ENCODE measurements at places on chromosomes 11 and 22. TPM values are rescaled to one million over a fixed set of nuclear protein-coding genes. Genes with fewer than 3 reads are reported as not detected.

Gene LRRC10B
- not detected for total RNA-seq

GRCh38 chr11:65292890-65293289 lies 21.8 kb upstream of the CDC42EP2 start:
- peaks cover 3% of the 10 kb centered on the region for H3K4me1 ChIP-seq
- no peak for DNase-seq
- no peak overlapping the region for H3K4me3 ChIP-seq

Gene LRRC55
- not detected for total RNA-seq

Gene OR8G5
- total RNA-seq = not detected

- peaks cover 17% of the 10 kb centered on the region for H3K36me3 ChIP-seq
- H3K4me1 ChIP-seq = peaks cover 5% of the 10 kb centered on the region
Observed at GRCh38 chr11:77361184-77361583, 59.7 kb upstream of the GDPD4 start.

- H3K4me3 ChIP-seq = no peak overlapping the region
- no peak overlapping the region for H3K27ac ChIP-seq
- H3K4me1 ChIP-seq = peaks cover 14% of the 10 kb centered on the region
Observed at GRCh38 chr11:64654958-64655541, 64.0 kb downstream of the SLC22A12 start.

DNA sequence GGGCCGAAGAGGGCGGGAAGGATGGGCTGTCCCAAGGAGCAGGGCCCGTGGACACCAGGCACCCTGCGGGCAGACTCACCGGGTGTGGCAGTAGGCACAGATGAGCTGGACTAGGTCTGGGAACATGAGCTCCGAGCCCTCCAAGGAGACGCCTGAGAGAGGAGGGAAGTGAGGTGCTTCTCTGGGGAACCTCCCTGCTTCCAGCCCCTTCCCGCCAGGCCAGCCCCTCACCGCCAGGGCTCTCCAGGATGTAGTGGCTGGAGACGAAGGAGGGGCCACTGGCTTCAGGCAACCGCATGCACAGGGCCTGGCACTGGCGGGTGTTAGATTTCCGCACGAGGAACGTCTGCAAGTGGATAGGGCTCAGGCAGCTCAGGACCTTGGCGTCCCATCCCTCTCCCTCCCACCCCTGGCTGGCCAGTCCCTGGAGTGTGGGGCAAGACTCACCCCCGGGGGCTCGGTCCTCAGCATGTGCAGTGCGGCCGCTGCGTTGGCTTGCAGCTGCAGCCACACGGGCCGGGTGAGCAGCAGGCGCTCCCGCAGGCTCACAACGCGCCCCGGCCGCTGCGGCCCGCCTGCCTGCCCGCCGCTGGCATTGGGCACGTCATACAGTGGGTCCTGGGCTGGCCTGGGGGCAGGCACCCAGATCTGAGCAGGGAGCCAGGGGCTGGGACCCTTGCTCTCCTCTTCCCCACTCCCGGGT lies 552 bp downstream of the RIN1 start:
- peaks cover 11% of the 10 kb centered on the region for H3K4me1 ChIP-seq
- peak overlapping the region; percentile 91 for H3K4me3 ChIP-seq
- H3K36me3 ChIP-seq = peaks cover 2% of the 10 kb centered on the region
- no peak for DNase-seq
- no peaks in the 10 kb centered on the region for H3K27me3 ChIP-seq

DNA sequence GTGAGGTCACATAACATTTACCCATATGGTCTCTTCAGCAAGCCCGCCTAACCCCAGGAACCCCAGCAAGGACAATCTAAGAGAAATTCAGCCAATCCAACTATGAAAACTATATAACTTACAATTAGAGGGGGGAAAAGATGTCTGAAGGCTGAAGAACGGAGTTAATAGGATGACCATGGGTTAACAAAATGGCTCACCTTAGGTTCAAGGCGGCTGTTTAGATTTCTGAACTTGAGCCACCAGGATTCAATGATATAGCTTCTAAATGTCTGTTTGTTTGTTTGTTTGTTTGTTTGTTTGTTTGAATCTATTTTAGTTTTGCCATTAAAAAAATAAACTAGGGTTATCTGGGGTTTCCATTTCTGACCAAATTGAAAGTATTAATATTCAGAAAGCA lies 109.8 kb upstream of the ZC3H12C start:
- no peak overlapping the region for H3K27ac ChIP-seq
- H3K4me3 ChIP-seq = no peak overlapping the region
- no peaks in the 10 kb centered on the region for H3K36me3 ChIP-seq

DNA sequence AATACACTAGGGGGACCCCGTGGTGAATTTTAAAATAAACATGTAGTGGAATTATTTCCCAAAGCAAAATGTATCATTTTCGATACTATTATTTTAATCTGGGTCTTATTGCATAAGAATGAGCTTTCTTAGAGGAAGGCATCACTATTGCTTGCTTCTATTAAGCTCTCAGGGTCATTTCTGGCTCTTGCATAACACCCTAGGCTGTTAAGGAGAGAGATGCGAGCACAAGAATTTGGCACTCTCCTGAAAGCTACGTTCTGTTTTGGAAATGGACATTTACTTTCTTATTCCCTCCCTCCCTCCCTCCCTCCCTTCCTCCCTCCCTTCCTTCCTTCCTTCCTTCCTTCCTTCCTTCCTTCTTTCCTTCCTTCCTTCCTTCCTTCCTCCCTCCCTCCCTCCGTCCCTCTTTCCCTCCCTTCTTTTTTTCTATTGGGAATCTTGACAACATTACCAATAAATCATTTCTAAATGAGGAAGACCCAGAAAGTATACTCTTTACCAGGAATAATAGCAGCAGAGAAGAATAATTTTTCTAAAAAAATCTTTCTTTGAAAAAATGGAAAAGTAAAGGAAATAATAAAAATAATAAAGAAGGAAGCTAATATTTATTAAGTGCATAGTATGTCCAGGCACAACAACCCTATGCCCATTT lies 83.6 kb upstream of the BDNF start:
- no peak overlapping the region for H3K4me3 ChIP-seq
- no peak overlapping the region for H3K27ac ChIP-seq
- no peak for DNase-seq
- no peaks in the 10 kb centered on the region for H3K4me1 ChIP-seq

Gene ELMOD1
- total RNA-seq = not detected

- H3K36me3 ChIP-seq = no peaks in the 10 kb centered on the region
- H3K27me3 ChIP-seq = peaks cover 48% of the 10 kb centered on the region
- H3K27ac ChIP-seq = no peak overlapping the region
- H3K4me1 ChIP-seq = no peaks in the 10 kb centered on the region
- no peak for DNase-seq
Observed at GRCh38 chr11:10350334-10350733, 45.5 kb downstream of the ADM start.

Gene OR8D4
- total RNA-seq = not detected

- H3K27ac ChIP-seq = peak overlapping the region; percentile 81
- peaks cover 3% of the 10 kb centered on the region for H3K36me3 ChIP-seq
- H3K27me3 ChIP-seq = no peaks in the 10 kb centered on the region
- peak overlapping the region; percentile 53 for H3K4me3 ChIP-seq
- DNase-seq = no peak
Observed at GRCh38 chr11:86249307-86250098, 5.0 kb downstream of the EED start.

DNA sequence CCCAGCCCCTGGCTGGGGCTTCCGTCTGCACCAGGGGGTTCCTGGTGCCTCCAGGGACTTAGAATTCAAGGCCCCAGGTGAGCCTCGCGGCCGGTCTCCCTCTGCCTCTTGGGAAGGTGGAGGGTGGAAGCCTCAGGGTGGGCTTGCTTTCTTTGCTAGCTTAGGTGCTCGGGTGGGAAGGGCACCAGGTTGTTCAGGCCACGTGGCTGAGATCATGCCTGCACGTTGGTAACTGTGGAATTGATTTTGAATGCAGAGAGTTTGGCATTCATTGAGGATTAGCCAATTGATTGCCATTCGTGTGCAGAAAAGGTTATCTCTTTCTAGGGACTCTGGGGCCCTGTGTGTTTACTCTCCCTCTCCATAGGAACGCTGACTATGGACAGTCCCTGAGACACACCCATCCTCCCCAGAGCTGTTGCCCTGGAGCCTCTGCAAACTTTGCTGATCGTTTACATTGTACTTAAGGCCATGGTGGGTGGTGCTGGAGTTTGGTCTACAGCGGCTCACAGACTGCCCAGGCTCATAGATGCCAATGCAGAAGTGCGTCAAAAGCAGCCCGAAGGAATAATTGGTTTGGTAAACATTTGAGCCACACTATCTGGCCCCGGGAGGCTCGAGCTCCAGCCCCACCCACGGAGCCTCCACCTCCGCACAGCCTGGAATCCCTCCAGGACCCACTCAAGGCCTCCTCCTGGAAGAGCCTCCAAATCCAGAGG lies 1457.7 kb downstream of the BRD1 start:
- DNase-seq = no peak
- H3K4me3 ChIP-seq = no peak overlapping the region
- no peak overlapping the region for H3K27ac ChIP-seq

Gene MDK
- 2.6 TPM for total RNA-seq

- no peaks in the 10 kb centered on the region for H3K4me1 ChIP-seq
- peaks cover 5% of the 10 kb centered on the region for H3K27me3 ChIP-seq
- H3K4me3 ChIP-seq = no peak overlapping the region
- no peak for DNase-seq
- H3K27ac ChIP-seq = no peak overlapping the region
- no peaks in the 10 kb centered on the region for H3K36me3 ChIP-seq
Observed at GRCh38 chr11:121936781-121937447, 179.1 kb downstream of the BLID start.

DNA sequence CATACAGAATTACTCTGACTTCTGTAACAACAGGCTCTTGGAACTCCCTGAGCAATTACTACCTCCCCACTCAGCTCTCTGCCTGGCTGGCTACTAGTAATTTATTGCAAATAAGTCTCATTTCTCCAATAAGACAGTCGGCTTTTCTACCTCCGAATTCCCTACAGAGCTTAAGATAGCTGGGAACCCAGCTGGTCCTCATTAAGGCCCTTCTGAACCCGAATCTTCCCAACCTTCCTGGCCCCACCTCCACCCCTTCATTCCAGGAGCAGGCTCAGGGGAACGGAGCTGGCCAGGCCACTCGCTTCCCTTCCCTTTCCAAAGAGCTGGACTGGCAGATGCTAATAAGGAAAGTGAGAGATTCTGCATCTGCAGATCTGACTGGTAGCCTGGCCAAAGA lies 21.6 kb downstream of the TMPRSS5 start:
- no peak overlapping the region for H3K4me3 ChIP-seq
- H3K27me3 ChIP-seq = peaks cover 37% of the 10 kb centered on the region
- H3K27ac ChIP-seq = no peak overlapping the region
- peaks cover 3% of the 10 kb centered on the region for H3K36me3 ChIP-seq

DNA sequence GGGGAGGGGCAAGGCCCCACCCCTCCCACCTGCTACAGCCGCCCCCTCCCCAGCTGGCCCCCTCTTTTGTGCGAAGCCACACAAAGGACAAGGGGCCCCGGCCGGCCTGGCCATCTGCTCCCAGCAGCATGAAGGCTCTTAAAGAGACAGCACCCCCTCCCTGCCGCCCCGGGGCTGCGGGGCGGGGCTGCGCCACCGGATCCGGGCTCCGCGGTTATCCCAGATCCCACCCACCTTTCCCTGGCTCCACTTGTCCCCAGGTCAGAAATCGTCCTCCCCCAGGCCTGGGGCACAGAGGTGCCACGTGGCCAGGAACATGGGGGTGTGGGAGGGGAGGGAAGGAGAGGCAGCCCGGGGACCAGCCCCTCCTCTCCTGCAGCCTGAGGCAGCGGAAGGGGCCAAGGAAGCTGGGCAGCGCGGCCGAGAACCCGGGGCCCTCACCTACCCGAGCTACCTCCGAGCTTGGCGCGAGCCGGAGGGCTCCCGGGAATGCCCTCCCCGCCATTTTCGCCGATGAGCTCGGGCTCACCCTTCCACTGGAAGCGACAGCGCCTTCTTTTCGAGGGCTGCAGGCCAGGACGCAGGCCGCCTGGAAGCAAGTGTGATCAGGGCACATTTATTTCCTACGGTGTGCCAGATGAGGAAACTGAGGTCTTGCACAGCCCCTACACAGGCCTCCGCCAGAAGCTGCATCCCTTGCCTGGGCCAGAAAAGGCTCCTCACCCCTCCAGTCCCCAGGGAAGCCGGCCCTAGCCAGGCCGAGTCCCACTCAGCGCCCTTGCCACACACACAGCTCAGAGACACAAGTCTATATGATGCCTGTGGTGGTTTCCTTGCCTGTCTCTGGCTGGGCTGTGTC lies 2.5 kb upstream of the RCOR2 start:
- H3K27me3 ChIP-seq = no peaks in the 10 kb centered on the region
- H3K4me1 ChIP-seq = peaks cover 15% of the 10 kb centered on the region
- H3K4me3 ChIP-seq = no peak overlapping the region
- no peaks in the 10 kb centered on the region for H3K36me3 ChIP-seq
- DNase-seq = no peak
- peak overlapping the region; percentile 8 for H3K27ac ChIP-seq

DNA sequence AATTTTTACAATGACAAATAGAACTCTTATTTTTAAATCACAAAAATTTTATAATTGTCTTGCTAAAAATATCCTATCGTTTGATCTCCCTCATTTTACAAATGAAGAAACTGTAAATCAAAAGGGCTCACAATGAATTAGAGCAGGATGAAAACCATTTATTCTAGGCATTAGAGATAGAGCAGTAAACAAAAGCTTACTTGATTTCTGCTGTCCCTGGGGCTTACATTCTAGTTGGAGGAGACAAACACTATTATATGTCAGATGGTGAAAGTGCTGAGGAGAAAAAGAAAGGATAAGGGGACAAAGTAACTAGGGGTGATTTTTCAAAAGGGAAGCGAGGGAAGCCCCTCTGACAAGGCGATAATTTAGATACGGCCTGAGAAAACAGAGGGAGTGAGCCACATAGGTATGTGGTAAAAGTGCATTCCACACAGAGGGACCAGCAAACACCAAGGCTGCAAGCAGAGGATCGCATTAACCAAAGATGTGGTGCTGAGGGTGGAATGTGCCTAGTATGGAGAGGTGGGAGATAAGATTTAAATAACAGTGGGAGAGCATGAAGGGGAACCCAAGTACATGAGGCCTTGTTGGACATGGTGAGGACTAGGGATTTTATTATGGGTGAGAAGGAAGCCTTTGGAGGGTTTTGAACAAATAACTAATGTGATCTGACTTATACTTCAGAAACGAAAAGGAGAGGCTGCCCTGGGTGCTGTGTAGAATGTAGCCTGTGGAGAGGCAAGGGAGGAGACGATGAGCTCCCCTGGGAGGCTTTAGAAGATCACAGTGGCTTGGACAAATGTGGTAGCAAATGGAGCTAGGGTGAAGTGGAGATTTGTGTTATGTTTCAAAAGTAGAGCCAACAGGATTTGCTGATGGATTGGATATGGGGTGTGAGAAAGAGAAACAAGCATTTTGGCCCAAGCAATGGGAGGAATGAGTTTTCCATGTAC lies 62.1 kb downstream of the PDHX start:
- H3K4me1 ChIP-seq = peaks cover 6% of the 10 kb centered on the region
- H3K4me3 ChIP-seq = no peak overlapping the region
- H3K27ac ChIP-seq = no peak overlapping the region
- H3K27me3 ChIP-seq = no peaks in the 10 kb centered on the region
- no peak for DNase-seq

Gene NOL12
- 26.2 TPM for total RNA-seq

Data from T-helper 17 cell (primary cell).